ENCODE measurements at places on chromosomes 2 and 18.
A peak's percentile ranks its signal among the peaks of the same experiment; 100 is the strongest.

DNA sequence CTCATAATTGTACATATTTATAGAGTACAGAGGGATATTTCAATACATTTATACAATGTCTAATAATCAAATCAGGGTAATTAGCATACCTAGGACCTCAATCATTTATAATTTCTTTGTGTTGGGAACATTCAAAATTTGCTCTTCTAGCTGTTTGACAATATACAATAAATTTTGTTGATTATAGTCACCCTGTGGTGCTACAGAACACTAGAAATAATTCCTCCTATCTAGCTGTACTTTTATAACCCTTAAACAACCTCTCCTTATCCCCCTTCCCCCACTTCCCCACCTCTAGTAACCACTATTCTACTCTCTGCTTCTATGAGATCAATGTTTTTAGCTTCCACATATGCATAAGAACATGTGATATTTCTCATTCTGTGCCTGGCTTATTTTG is 328.4 kb upstream of the RBMS1 start:
- DNase-seq, result no peak

- no peak for DNase-seq
These were observed 28.7 kb upstream of the KCNF1 start for GRCh38 chr2:10883066-10883465.

GRCh38 chr2:220489121-220489520 is 861.7 kb downstream of the SLC4A3 start:
- no peak for DNase-seq

- no peak for DNase-seq
These were observed 762 bp downstream of the HDAC4 start for GRCh38 chr2:239399921-239400595.

DNA sequence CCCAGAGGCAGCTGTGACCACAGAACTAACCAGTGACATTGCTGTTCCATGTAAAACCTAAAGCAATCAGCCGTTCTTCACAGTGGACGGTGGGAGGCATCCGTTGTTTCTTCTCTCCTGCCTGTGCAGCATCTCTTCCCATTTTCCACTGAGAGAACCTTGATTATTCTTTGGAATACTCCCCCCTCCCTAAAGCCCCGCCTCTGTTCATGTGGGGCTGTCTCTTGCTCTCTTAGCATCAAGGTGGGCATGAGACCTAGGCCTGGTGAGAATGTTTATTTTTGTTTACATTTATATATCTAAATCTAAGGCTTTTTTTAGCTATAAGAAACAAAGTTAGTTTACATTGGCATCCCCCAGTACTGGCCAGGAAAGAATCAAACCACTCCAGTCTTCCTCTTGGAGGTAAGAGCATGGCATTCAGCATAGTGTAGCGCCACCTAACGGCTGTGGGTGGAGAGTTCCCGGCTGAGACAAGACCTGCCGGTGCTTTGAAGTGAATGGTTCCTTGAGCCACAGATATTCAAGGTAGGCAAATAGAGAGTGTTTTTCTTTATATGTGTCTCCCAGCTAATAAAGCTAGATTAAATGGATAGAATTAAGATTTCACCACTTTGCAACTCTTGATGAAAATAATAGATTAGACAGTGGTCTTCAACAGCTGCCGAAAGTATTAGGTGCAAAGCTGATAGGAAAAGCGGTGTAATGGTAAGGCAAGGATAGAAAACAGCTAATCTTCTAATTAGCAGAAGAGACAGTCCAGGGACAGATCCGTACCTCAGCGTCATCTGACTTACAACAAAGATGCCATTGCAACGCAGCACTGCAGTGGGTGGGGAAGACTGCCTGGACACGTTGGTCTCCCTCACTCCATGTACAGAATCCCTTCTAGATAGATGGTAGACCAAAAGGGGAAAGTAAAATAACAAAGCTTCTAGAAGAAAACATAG is 219.6 kb upstream of the RAB12 start:
- DNase-seq, result no peak

GRCh38 chr18:23077493-23078256 is 57.6 kb upstream of the CABLES1 start:
- DNase-seq, result no peak

GRCh38 chr2:160570376-160570775 is 76.8 kb upstream of the RBMS1 start:
- no peak for DNase-seq

DNA sequence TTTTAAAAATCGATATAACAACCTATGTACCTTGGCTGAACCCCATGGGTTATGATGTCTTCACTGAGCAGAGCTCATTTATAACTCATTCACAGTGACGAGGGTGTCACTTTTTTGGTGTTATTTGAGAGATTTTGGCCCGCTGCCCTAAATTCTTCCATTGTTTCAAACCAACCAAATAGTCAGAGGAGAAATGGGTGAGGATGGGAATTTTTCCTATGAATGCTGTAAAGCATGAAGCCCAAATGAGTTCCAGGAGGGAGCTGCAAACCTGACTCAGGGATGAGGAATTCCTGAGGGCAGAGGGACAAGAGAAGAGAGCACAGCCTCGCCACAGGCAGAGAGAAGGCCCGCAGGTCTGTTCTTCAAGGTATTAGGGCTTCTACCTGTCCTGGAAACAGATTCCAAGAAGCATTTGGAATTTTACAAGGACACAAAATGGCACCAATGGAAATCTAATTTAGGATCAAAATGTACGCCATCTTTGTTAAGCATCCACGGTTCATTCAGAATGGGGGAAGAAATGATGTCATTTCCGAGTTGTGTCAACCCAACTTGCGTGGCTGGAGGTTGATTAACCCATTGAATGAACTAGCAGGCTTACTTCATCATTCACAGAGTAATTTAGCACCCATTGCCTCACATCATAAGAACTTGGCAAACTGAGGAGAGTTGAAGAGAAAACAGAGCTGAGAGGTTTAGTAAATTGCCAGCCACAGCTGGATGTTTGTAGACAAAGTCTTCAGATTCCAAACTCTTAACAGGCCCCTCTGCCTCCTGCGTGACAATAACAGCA is 133.5 kb downstream of the LAMA3 start:
- DNase-seq, result no peak

DNA sequence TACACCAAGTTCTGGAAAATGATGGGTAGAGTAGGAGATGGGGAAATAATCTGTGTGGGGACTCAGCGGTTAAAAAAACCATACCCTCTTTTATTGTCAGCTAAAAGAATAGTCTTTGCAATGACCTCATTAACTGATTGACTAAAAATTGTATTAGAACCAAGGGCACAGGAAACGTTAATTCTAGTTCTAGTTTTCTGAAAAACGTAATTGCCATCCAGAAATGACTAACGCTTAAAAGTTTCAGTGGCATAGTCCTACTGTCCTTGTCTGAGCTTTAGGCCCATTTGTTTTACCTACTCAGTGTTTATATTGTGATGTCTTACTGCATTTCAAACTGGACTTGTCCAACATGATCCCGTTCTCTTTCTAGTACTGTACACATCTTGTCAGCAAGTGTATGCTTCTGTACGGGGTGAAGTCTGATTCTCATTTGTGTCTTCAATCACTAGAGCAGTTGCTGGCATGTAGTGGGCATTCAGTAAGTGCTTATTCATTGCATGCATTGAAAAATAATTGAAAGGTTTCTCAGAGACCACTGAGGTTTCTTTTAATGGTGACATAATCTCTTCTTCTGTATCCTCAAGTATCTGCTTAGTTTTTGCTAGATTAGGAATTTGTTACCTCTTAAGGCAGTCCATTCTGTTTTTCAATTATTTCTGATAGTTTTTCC is 81.5 kb downstream of the ZNF407 start:
- DNase-seq, result no peak

- no peak for DNase-seq
These were observed 7.4 kb downstream of the CYRIA start for GRCh38 chr2:16658076-16658739.

DNA sequence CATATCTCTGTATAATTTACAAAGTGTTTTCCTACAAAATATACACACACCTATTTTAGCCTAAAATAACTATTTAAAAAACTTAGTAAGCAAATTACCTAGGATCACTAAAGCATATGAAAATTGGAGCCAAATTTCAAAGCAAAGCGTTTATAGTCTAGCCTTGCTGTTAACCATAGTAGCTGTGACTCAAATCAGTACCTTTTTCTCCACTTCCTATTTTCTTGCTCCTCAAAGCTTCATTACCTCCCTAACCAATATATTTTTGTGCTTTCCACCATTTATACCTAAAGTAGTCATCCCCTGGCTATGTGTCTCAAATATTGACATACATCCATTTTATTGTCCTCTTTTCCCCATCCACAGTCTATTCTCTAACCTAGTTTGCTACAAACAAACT is 73.1 kb downstream of the ERBB4 start:
- DNase-seq, result no peak

DNA sequence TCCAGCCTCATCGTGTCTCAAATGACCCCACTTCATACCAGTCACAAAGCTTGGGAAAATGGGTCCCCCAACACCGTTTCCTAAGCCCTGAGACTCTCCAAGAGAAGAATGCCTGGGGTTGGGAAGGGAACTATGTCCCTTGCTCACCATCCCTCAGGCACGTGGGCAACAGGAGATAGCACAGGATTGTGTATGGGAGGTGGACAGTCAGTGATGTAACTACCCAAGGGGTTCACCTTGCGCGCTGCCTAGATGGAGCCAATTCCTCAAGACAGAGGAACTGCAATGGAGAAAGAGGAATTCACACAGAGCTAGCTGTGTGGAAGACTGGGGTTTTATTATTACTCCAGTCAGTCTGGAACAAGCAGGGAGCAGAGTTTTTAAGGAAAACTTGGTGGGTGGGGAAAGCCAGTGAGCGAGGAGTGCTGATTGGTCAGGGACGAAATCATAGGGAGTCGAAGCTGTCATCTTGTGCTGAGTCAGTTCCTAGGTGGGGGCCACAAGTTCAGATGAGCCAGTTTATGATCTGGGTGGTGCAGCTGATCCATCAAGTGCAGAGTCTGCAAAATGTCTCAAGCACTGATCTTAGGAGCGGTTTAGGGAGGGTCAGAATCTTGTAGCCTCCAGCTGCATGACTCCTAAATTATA is 13.8 kb upstream of the CXCR1 start:
- no peak for DNase-seq

- peak; percentile 83 for DNase-seq
These were observed 62.2 kb downstream of the ADNP2 start for GRCh38 chr18:80171054-80171872.

DNA sequence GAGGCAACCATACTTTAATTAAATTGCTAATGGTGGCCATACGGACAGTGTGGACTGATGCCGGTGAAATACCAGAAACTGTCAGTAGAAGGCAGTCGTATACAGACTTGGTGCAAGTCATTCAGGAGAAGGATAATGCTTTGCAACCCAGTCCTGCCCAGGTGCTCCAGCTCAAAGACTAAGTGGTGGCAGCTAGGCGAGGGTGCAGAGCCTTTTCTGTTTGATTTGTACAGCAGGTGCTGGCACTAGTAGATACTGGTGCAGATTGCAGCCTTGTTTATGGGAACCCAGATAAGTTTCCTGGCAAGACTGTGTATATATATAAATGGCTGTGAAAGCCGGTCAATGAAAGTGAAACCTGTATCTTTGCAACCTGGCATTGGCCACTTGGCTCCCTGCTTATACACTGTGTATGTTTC is 208.3 kb upstream of the SYT4 start:
- no peak for DNase-seq

GRCh38 chr2:43507137-43507536 is 88.7 kb downstream of the THADA start:
- no peak for DNase-seq

DNA sequence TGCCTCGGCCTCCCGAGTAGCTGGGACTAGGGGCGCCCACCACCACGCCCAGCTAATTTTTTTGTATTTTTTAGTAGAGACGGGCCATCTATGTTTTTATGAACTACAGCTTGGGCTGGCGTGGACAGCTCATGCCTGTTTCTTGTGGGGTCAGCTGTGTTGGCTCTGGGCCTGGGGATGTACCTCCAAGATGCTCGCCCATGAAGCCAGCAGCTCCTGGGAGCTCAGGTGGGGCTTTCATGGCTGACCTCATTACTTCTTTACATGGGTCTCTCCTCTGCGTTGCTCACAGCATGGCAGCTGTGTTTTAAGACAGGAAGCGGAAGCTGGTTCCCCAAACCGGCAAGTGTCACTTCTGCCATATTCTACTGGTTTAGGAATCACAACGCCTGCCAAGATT is 203.1 kb downstream of the SOX11 start:
- no peak for DNase-seq

- no peak for DNase-seq
These were observed 118.0 kb downstream of the METTL8 start for GRCh38 chr2:171315781-171316180.

DNA sequence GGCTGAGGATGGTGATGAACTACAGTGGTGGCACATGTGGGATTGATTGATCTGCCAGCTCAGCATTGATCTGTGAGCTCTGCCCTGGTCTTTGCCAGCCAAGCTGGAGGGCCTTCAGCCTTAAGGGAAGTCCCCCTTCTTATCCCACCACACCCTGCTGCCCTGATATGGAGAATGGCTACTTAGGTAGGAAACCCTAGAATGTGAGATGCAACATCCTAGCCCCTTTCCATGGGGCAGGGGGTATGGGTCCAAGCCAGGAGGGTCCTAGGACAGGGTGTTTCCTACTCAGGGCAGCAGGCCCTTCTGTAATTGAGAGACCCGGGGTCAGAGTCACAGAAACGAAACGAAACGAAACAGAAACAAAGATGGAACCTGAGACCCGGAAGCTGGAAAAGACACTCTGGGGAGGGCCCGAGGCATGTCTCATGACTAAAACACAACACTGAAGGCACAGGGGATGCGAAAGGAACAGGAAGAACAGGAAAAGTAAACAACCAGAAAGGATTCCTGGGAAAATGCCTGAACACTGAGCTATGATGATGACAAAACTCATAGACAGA is 16.9 kb upstream of the SULT1C2 start:
- no peak for DNase-seq

DNA sequence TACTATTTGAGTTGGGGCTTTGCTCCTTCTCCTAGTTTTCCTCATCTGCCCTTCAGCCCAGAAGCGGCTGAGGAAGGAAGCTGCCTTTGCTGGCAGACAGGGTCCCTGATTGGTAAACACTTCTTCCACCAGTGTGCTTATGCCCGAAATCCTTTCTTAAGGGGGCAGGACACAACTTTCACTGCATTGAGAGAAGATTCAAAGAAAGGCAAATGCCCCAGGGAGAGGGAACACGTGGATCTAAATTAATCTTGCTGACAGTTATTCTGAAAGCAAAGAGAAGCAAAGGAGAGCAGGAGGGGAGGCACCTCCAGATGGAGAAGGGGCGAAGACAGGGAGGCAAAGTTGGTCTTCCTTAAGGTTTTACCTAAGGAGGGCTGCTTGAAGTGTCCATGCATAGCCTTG is 92.1 kb upstream of the EFEMP1 start:
- no peak for DNase-seq

DNA sequence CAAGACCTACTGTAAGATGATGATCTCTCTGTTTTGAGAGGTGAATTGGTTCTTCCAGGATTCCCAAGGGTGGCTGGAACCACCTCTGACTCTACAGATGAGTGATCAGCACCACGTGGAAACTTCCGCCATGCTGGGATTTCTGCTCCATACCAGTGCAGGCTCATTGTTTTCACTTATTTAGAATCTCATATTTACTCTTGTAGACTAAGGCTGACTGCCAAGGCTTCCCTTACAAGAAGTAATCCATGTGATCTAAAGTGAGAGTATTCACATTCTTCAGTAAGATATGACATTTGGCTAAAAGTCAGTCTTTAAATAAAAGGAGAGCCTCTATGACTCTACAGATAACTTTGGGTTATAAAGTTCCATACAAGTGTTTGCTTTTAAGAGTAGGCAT is 322.9 kb upstream of the RAB12 start:
- no peak for DNase-seq

GRCh38 chr2:219650426-219651248 is 23.2 kb downstream of the SLC4A3 start:
- DNase-seq, result no peak

GRCh38 chr2:9093324-9093723 is 89.8 kb upstream of the MBOAT2 start:
- no peak for DNase-seq

GRCh38 chr2:35447821-35448220 is 907.8 kb upstream of the CRIM1 start:
- no peak for DNase-seq

Data from activated CD8-positive, alpha-beta memory T cell treated with anti-CD3 and anti-CD28 coated beads for 24 hours (primary cell).